Effector memory CD8-positive, alpha-beta T cell (primary cell): ENCODE measurements at places on chromosomes 4 and X.

GRCh38 chrX:16466640-16467432 lies 183.1 kb upstream of the S100G start:
- no peak for DNase-seq

DNA sequence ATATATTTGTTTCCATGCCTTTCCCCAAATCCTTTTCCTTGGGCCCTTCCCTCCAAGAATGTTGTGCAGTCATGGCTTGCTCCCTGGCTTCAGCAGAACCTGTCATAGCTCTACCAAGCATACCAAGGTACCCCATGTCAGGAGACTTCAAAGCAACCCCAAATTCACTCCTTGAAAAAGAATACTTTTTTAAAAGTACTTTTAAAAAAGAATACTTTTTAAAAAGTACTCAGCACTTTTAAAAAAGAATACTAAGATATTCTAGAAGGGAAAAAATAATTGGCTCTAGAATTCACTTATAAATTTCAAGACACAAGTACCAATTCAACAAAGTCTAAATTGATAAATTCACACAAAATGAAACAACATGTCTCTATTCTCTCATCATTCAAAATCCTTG lies 76.0 kb downstream of the NR3C2 start:
- DNase-seq, result no peak

DNA sequence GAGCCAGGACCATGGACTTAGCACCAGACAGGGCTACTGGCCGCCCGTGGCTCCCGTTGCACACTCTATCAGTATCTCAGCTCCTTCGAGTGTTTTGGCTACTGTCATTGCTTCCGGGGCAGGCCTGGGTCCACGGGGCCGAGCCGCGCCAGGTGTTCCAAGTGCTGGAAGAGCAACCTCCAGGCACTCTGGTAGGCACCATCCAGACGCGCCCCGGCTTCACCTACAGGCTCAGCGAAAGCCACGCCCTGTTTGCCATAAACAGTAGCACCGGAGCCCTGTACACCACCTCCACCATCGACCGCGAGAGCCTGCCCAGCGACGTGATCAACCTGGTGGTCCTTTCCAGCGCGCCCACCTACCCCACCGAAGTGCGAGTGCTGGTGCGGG lies 1.6 kb downstream of the FAT4 start:
- DNase-seq, result no peak

GRCh38 chrX:2933125-2933900 lies 4.2 kb upstream of the ARSD start:
- DNase-seq, result no peak

DNA sequence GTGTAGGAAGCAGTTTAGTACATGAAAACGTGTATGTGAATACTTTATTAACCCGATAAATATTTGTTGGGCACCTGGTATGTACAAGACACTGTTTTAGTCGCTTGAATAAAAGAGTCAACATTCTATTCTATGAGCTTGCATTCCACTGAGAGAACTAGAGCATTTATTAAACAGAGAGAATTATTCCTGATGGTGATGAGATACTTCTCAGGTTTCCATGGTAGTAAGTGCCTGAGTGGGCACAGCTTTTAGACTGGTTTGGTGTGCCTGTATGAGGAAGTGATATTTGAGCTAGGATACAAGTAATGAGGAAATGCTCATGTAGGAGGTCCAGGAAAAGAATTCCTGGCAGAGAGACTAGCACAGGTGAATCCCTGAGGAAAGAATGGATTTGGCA lies 94.2 kb downstream of the ATP10D start:
- DNase-seq, result no peak

DNA sequence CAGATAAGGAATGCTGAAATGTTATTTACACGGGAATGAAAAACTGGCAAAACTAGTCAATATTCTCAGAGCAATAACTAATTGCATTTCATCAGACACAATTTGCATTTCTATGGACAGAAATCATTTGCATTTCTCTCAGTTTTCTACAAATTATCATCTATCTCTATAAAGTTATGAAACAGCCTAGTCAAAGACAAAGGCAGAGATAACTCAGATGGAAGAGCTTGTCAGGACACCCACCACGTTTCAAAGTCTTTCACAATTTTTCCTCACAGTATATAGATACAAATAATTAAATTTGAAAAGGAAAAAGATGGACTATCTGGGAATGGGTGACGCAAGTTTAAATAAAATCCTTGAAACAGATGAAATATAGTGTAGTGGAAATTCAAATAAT lies 230.8 kb downstream of the GASK1B start:
- DNase-seq, result no peak

- no peak for DNase-seq
Measured at GRCh38 chrX:137033774-137034507, at the start of gene GPR101. Gene GPR101, minus strand, starts transcription at chrX:137033995. Its CDS starts 2,321 bp downstream, at chrX:137031674.

- DNase-seq, result no peak
Measured at GRCh38 chrX:112849016-112849415, 8.4 kb upstream of the AMOT start.

- no peak for DNase-seq
Measured at GRCh38 chrX:20623448-20623847, 356.7 kb upstream of the RPS6KA3 start.
